ENCODE measurements at places on chromosomes 12 and 14.

GRCh38 chr12:98421316-98421715 lies 94.1 kb upstream of the TMPO start:
- DNase-seq: no peak

GRCh38 chr12:29691161-29691854 lies 92.4 kb downstream of the TMTC1 start:
- DNase-seq: no peak

DNA sequence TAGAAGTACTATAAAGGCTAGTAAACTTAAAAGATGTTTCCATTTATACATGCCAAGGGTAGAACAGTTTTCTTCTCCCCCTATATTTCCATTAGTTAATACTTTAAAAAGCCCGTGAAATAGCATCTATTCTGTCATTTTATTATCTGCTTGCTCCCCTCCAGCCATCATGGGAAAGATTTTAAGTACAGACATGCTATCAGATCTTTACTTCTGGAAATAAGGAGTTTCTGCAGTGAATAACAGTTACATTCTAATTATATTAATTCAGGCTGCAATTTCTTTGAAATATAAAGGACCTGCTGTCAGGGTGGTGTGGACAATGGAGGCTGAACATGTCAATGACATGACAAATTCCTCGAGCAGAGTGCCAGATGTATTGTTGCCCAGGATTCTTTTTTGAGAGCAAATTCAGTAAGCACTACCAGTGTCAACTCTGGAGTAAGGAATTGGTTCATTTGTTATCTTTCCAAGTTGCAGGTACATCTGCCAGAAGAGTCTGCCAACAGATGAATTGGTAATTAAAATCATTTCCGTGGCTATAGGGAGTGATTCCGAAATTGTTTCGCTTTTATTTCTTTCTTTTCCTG lies 151.3 kb downstream of the BTG1 start:
- no peak for DNase-seq

- DNase-seq: no peak
Observed at GRCh38 chr12:42725809-42726208, 136.3 kb upstream of the PRICKLE1 start.

DNA sequence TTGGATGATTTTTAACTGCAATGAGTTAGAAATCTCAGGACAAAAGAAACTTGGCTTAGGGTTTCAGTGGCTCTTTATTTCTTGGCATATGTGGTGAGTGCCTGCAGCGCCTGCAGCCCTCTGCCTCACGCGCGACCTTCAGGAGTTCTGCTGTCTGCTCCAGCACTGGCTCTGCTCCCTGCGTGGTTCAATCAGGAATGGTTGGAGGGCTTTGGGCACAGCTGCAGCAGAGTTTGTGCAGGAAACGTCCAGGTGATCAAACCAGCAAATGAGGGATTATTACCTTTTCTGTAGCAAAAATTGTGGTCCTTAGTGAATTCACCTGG lies 19.8 kb downstream of the PPM1H start:
- DNase-seq: no peak

- DNase-seq: no peak
Observed at GRCh38 chr14:74765721-74766120, 2.6 kb downstream of the YLPM1 start.

- no peak for DNase-seq
Observed at GRCh38 chr12:62516927-62517326, 50.3 kb downstream of the MON2 start.

DNA sequence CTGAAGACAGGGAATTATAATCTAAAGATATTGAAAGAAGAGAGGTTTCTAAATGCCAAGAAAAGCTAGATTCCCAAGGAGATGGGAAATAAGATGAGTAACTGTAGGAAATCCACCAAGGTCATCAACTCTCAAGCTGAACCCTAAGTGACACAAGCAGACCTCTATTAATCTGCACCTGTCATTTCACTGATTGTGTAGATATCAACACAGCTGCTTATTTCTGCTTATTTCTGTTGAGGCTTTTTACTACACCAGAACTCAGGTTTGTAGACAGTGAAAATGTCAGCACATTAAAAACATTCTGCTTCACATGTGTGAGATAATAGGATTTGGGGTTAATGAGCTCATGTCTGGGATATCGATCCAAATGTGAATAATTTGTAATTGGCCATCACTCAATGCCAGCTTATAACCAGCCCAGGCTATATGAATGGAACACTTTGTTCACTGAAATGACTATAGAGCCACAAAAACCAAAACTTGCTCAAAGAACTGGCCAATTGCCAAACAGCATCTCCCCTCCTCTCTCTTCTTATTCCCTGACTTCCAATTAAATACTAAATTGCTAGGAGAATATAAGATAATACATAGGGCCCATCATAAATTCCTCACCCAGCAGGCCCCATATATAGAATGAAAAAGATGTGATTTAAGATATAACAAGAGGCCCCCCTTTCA lies 188.7 kb upstream of the ARID2 start:
- DNase-seq: no peak

DNA sequence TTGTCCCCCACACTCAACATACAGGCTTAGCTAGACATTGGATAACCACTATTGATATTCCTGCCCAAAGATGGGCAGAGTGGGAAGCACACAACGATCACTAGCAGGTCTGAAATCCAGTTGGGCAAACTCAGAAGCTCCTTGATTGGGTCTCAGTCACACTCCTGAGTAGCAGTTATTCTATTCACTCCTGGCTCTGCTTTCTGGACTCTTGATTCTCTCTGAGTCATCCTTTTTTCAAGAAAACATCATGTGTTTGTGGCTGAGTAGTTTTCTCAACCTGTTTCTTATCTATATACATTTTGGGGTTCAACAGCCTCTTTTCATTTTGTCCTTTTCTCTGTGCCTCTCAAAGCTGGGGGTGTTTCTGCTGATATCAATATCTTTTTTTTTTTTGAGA lies 46.0 kb upstream of the MANSC4 start:
- DNase-seq: no peak

DNA sequence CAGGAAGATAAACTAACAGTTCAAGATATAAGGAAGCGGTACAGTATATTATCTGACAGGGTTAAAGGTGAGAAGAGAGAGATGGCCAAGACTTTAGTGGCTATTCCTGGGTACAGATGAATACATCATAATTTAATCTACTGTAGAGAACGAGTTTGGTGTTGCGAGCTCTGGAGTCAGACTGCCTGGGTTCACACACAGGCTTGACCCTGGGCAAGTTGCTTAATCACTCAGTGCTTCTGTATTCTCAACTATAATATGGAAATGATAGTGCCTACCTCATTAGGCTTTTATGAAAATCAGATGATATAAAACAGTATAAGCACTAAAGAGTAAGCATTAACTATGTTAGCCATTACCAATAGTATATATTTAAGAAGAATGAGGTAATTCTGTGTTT lies 3.5 kb downstream of the PPM1H start:
- no peak for DNase-seq

DNA sequence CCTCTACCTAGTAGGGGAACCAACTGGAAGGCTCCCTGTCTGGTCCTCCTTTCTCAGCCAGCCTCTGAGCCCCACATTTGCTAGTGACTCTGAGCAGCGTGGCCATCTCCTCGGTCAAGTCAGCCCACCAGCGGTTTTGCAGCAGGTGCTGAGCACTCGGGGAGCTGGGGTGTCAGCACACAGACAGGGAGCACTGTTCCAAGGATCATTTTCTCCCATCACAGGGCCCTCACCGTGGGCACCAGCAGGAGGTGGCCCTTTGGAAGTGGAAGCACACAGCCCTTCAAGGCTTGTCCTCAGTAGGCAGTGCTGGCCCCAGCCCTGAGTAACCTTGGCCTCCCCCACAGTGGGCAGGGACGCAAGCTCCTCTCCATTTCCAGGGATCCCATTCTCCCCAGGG lies 24.1 kb upstream of the EML1 start:
- DNase-seq: no peak

DNA sequence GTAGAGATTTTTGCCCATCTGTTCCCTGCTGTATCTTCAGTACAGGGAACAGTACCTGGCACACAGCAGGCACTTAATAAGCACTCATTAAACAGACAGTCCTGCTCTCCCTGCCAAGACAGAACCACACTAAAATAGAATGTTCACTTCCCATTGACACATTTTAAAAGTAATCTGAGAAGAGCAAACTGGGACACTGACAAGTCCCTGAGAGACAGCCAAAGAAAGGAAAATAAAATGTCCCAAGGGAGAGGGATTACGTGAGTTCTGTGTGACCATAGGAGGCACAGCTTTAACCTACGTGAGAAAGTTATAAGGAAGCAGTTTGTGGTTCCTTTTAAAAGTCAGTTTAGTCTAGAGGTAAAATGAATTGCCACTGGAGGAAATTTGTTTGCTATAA lies 43.9 kb upstream of the SYCP3 start:
- DNase-seq: no peak

GRCh38 chr12:113634474-113634873 lies 162.8 kb upstream of the LHX5 start:
- DNase-seq: no peak

- no peak for DNase-seq
Observed at GRCh38 chr14:74260525-74261233, 21.4 kb downstream of the VSX2 start.

DNA sequence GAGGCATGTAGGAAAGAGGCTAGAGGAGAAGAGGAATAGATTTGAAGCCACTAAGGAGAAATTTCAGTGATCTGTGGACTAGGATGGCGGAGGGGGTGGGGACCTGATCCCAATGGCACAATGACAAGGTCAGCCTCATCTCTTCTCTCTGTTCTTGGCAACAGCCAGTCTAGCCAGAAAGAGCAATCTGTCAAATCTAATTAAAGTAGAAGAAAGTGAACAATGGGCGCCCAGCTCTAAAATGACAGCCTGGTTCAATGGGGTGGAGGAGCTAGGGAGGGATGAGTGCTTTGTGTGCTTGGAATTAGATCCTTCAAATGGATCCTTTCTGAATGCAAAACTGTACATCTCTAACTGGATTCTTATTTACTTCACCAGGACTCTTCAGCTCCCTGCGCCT lies 37.2 kb upstream of the TUBA1C start:
- no peak for DNase-seq

GRCh38 chr12:33575346-33575745 lies 135.7 kb upstream of the SYT10 start:
- DNase-seq: no peak

DNA sequence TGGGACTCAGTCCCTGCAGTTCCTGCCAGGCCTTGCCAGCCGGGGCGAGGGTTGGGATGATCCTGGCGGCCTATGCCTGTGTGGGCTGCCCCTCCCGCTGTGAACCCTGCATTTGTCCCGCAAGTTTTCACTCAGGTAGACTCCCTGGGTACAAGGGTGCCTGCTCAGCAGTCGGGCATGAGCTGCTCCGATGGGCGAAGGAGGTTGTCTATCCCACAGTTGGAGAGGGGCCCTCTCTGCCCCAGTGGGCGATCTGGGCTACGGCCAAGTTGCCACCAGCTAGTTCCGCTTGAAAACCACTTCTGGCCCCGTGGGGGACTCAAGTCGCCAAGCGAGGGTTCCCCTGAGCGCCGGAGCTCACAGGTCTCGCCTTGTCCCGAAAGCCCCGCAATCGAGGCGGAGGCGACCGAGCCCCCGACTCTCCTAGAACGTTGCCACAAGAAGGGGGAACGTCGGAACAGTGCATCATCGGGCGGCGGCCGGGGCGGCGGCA lies 365 bp upstream of the TPI1 start:
- no peak for DNase-seq

DNA sequence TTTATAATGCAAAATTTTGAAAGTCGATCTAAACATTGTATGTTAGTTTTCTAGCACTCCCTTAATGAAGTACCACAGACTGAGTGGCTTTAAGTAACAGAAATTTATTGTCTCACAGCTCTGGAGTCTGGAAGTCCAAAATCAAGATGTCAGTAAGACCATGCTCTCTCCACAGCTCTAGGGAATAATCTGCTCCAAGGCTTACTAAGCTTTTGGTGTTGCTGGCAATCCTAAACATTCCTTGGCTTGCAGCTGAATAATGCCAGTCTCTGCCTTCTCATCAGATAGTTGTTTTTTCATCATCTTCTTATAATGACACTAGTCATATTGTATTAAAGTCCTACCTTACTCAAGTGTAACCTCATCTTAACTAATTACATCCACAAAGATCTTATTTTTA lies 102.2 kb downstream of the RASSF9 start:
- no peak for DNase-seq

DNA sequence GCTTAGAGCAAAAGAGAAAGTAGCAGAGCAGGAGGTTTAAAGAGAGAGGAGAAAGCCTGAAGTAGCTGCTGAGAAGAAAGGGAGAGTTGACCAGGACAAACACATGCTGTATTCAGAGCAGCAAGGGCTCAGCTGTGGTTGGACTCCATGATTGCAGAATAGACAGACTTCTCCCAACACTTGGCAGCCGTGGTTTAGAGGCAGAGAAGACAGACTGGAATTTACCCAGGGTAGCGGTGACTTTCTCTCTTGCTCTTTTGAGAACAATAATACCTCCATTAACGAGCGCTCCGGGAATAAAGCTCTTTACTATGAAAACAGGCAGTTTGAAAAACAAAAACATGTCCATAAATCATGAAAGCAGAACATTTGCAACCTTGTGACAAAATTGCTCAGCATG lies 21.4 kb upstream of the IGF1 start:
- DNase-seq: no peak

GRCh38 chr12:117679776-117680175 lies 289.0 kb downstream of the KSR2 start:
- no peak for DNase-seq

- DNase-seq: no peak
Observed at GRCh38 chr12:93521225-93522080, 51.0 kb upstream of the SOCS2 start.

DNA sequence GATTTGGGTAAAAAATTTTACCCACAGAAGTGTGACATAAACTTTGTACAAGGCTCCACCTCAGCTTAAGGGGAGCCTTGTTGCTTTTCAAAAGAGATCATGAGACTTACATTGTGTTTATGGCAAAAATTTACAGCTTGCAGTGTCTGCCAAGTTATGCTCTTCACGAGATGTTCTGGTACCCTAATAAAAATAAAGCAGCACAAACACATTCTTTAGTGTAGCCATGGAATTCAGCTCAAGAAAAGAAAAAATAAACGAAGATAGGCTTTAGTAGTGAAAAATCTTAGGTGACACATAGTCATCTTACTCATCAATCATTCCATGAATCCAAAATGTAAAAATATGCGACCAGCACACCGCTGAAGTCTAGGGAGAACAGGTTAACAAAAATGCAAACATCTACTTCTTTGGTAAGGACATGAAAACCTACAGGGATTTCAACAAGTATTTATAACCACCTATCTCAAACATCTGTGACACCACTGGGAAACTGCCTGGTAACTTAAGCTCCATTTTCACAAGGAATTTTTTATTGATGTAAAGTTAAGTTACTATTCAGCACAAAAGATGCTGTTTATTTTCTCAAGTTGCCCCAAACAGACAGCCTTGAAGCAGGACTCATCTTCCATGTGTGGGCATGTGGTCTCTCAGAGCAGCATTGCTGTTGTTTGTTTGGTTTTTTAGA lies 32.9 kb downstream of the DMAC2L start:
- no peak for DNase-seq

Measured in forelimb muscle (tissue), 1 donor.